ENCODE measurements at places on chromosomes 3 and 15. TPM values are rescaled to one million over a fixed set of nuclear protein-coding genes. Genes with fewer than 3 reads are reported as not detected.

DNA sequence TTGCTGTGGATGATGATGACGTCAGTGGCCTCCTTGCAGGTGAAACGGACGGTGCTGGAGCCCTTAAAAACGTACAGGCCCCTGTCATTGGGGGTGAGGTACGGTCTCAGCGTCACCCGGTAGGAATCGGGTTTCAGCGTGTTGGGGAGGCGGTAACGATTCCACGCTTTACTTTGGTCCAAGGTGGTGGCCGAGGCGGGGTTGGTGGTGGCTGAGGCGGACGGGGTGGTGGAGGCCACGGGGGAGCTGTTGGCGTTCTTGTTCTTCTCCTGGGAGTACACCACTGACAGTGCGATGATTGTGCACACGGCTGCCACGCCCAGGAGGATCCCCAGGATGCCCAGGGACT lies 8.5 kb downstream of the ANPEP start:
- H3K27me3 ChIP-seq, result no peaks in the 10 kb centered on the region
- no peak for DNase-seq
- no peak overlapping the region for H3K4me3 ChIP-seq
- no peak overlapping the region for H3K27ac ChIP-seq

DNA sequence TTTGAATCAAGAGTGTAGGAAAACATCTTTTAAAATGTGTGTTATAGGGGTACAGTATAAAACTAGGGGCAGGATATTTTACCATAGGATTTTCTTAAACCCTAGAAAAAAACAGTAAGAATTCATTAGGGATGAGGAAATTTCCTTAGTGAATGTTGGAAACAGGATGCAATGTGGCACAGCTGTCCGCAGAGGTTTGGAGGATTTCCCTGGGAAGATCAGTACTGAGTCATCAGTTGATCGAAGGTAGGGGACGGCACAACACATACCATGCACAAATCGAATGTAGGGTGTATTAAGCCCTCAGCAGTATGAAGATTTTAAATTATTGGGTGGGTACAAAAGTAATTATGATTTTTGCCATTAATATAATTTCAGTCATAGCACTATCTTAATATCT lies 49.9 kb downstream of the FNDC3B start:
- H3K27me3 ChIP-seq, result no peaks in the 10 kb centered on the region
- DNase-seq, result no peak
- no peak overlapping the region for H3K4me3 ChIP-seq
- H3K36me3 ChIP-seq, result no peaks in the 10 kb centered on the region

- H3K4me3 ChIP-seq, result no peak overlapping the region
- DNase-seq, result no peak
- H3K27me3 ChIP-seq, result no peaks in the 10 kb centered on the region
Observed at GRCh38 chr3:169161011-169161410, 502.5 kb downstream of the MECOM start.

Gene IL12A
- 1.3 TPM for total RNA-seq

All from esophagus squamous epithelium (tissue), 5 donors.